Activated CD4-positive, alpha-beta T cell treated with anti-CD3 and anti-CD28 coated beads, Interleukin-2, amount 50 U/mL, for 24 hours (primary cell): ENCODE measurements at places on chromosomes 6 and 20.

DNA sequence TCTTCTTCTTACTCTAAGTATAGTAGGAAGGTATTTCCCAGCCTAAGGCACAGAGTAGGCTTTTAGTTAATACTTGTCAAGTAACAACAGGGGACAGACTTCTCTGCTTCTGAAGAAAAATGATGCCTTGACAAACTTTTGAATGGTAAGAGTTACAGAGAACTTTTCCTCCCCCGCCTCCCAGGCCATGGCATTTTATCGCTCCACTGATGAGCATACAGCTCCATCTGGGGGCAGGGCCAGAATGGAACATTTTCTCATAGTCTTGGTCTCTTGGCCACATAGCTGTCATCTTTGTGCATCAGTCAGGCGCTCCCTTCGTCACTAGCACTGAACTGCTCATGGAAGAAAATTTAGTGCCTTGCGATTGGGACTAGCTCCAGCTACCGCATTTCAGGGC lies 1066.8 kb upstream of the CITED2 start:
- DNase-seq, result no peak

DNA sequence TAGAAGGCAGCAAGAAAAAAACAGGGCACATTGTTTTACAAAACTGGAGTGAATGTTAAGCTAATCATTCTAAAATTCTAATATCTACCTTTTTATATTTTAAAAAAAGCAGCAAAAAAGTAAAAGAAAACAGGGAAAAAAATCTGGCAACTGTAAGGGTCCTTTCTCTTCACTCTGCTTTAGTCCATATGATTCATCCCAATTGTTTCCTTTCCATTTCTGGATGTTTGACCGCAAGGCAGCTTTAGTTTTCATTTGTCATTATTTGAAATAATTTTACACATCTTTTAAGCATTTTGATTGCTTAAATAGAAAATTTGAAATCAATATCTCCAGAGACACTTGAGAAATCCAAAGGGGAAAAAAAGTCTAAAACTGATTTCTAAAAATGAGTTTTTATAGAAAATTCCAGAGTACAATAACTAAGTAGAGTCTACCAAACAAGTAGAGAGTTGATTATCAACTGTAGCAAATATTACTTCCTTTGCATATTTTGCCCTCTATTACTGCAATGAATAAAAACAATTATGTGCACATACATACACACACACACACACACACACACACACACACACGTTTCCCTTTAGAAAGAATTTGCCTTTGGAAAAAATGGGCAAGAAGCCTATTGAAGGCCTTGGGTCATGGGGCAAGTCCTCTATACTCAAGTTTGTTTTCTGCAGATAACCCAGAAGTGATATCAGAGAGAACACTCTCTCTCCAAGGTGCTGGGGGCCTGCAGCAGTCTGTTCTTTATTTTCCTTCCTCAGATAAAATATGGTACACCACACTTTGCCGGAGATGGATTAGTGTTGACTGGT lies 259.7 kb downstream of the HACE1 start:
- no peak for DNase-seq

- DNase-seq, result no peak
These were observed 35.0 kb upstream of the ESR1 start for GRCh38 chr6:151772446-151772845.

DNA sequence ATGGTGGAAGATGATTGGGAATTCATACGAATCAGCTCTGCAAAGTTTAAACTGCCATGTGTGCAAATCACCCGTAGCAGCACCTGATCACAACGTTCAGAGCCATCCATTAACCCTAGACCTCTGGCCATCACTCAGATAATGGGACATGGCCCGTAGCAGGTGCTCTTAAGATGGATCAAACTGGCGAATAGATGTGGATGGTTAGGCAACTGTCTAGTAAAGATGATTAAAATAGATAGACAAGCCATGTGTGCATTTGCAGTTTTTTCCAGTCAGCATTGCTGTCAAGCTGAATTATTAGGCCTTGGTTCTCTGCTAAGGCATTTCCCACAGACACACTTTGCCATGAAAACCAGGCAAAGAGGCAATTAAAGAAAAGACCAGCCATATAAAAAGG lies 40.6 kb upstream of the PHACTR1 start:
- DNase-seq, result no peak

DNA sequence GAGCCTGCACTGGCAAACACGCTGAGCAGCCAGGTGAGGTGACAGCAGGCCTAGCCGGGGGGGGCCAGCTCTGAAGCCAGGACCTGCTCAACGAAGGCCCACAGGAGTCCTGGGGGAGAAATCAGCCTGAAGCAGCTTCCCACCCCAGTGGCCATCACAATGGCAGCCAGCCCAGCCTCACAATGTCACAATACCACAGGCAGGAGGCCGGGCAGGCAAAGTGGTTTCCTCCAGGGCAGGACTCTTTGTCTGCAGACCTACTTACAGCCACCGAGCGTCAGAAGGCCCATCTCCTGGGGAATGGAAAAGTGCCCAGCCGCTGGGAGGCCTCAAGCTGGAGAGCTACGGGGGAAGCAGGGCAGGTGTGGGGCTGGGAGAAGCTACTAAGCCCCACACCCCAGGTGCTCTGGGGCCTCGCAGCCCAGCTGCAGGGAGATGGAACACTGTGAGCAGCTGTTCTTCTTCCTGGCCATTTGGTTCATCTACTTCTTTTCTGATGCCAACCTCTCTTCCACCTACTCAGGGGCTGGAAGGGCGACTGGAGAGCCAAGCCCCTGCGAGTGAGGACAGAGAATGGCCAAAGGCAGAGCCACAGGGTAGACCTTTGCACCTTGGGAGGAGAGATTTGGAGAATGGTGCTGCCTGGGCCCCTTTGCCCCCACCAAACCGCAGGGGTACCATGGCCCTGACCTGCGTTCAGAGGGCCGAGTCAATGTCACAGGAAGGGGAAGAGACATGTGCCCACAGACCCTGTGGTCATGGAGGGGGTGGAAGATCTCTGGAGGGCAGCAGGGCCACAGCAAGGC lies 22.3 kb upstream of the AVP start:
- DNase-seq, result no peak

GRCh38 chr20:57473246-57474048 lies 51.5 kb downstream of the CTCFL start:
- no peak for DNase-seq

- DNase-seq, result no peak
These were observed 81.2 kb downstream of the BMP7 start for GRCh38 chr20:57185188-57185743.

GRCh38 chr6:110041126-110041525 lies 63.0 kb downstream of the GPR6 start:
- DNase-seq, result no peak

DNA sequence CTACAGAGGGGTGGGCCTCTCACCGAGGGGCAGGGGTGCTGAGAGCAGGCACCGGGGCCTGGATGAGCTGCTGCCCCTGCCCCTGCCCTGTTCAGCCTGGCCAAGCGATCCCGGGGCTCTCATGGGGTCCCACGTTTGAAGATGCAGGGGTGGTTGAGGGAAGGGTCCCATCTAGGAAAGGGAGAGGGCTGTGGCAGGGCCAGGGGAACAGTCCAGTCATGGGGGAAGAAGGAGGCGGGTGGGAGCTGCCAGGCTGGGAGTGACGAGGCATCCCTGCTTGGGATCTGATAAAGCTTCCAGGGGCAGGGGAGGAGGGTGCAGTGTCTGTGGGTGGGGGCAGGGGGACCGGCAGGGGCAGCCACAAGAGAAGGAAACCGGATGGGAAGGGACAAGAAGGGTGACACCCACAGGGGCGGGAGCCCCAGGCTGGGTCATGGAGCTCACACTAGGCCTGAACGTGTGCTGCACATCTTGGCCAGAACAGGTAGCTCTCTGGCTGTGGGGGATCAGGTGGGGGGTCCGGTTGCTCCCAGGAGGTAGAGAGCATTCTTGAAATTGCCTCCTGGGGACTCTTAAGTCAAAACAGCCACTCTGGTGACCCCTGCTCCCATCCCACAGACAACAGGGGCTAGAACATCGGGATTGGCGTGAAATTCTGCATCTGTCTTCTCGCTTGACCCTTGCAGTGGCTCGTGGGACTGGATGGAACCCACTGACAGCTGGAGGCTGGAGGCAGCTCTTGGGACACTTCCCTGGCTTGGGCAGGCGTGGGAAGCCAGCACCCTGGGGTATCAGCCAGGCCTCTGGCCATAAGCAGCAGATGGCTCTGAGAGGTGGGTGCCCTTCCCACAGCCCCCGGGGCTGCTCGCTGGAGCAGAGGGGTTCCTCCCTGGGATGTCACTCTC lies 58.0 kb upstream of the GATA5 start:
- no peak for DNase-seq

DNA sequence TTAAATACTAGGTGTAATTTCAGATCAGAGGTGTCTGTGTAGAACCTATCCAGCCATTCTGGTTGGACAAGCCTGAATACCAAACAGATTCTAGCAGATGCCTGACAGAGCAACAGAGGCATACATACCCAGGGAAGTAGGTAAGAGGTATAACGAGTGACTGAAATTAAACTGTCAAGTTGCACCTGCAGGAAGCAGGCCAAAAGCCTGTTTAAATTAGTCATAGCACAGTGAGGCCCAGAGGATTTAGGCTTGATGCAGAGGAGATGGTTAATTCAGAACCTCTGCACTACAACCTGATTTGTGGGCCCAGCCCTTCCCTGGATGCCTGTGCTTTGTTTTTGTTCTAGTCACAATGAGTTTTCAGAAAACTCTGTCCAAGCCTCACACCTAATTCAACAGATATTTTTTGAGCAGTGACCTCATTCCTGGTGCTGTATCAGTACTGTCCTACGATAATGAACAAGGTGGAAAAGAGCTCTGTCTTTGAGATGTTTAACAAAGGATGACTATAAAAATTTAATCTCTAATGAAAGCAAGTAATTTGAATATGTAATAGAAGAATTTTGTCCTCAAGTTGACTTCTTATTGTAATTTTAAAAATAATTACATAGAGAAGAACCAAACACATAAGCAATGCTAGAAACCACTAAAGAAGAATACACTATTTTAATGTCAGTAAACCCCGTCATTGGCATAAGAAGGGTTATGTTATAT lies 31.7 kb downstream of the C6orf58 start:
- no peak for DNase-seq
